ENCODE measurements at places on chromosomes 12 and 14.

DNA sequence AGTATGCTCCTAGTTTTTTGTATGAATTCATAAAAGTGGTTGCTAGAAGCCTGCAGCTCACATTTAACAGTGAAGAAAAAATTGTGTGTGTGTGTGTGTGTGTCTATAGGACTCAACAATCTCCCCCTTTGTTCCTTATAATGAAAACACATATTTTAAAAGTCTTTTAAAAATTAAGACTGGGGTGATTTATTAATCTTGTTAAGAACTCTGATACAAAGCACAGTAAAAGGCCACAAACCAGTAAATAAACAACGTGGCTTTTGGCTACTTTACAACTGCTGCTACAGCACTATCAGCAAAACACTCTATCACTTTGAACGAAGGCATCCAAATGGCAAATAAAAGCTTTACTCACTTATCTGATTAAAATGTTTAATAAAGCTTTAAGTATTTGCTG, 594 bp upstream of the VCPKMT start:
- DNase-seq: no peak

DNA sequence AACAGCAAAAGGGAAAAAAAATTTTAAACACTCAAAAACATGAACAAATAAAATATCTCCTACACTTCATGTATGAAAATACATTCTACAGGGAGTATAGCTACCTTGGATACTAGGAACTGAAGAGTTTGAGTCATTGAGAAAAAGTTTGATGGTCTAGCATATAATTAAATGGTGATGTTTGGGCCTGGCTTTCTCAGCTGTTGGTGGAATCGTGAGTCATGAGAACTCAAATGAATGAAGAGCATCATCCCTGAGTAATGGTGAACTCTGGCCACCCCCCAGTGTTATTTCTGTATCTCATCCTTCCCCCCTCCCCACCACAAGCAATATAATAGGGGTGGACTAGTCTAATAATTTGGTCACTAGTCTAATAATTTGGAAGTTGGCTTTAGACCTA, 6.7 kb upstream of the SLC6A15 start:
- DNase-seq: no peak

DNA sequence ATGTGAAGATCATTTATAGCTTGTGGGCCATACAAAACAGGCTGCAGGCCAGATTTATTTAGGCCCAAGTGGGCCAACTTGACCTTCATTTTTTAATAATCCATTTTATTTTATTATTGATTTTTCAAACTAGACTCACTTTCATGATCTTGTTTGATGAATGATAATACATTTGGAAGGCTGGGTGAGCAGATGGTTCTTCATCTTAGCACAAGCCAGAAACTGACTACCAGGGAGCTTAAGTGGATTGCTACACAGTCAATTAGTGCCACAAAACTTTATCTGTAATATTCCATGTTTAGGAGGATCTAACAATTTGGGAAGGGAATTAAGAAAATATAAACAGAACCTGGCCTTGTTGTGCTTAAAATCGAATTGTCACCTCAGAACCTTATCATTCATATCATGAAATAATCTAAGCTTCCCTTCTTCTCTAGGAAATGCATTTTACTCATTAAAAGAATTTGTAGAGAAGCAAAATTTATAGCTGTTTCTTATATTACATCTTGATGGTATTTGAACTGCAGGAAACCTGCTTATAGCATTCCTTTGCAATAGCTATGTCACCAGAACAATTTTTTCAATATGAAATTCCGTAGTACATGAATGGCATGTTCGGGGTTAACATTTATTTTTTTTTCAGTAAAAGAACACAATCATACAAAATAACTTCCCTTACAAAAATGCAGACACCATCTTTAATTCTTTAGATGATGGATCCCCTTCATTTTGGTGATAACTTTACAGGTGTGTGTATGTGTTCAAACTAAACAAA, 62.0 kb upstream of the CSRP2 start:
- DNase-seq: no peak

DNA sequence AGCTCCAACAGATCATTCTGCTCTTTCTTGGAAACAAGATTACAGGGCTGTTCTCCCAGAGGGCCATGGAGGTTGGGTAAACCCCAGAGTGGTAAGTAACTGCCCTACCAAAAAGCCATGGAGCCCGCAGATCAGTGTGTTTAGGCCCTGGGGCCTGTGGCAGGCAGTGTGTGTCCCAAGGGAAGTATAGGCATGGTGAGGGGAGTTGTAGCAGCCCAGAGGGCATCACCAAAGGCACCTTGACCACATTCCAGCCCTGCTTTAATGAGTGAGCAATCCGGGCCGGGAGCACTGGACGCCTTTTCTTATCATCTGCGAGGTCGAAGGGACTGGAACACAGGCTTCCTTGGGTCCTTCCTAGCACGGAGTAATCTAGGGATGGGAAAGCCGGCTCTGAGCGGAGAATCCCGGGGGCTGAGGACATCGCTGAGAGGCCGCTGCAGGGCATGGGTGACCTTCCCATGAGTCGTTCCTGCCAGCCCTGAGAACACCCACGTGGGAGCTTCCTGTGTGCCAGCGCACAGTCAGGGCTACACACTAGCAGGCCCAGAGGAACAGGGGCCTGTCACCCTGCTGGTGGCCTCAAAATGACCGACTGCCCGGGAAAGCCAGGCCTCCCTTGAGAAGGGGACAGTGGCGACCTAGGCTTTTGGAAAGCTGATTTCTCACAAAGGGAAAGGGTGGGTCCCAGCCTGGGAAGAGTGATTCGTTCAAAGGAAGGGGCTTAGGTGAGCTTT, 91.3 kb downstream of the NINJ2 start:
- DNase-seq: no peak

DNA sequence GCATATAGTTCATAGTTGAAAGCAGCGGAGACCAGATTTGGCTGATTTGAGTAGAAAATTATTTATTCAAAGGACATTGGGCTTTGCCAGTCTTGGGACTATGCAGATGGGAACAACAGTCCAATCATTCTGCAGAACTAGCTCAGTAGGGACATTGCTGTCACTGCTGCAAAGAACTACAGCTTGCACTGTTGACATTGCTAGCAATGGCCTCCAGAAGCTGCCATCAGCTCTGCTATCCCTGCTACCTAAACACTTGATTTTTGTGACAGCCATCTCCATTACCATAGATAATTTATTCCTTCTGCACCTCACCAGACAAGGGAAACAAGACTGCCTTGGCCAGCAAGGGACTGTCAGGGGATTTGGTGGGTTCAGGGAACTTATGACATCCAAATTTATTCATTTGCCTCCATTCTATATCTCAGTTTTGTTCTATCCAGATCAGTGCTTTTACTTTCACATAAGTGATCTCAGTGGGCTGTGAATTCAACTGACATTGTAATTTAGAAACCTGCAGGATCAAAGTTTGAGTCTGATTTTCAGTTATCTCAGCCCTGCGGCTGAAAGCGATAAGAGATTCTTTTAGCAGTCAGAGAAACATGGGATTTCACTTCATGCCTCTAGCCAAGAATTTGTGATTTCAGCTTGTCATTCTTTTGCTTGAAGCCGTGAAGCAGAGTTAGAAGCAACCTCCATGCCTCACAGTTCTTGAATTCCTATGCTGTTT, 136.7 kb upstream of the FBXO33 start:
- DNase-seq: no peak

DNA sequence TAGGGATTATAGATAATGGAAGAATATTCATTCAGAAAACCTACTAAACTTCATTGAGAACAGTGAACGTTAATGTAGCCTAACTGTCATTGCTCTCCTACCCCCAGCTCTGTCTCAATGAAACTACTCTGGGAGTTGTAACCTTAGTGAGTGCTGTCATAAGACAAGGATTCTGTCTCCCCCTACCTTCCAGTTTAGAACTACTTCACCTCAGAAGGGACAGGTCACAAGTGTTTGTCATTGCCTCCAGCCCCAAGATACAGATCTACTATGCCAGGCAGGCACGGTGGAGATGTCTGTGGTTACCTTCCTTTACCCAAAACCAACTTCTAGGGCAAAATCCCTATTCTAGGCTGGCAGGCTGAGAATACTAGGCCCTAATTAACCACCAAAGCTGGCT, 833.1 kb upstream of the SEL1L start:
- DNase-seq: no peak

DNA sequence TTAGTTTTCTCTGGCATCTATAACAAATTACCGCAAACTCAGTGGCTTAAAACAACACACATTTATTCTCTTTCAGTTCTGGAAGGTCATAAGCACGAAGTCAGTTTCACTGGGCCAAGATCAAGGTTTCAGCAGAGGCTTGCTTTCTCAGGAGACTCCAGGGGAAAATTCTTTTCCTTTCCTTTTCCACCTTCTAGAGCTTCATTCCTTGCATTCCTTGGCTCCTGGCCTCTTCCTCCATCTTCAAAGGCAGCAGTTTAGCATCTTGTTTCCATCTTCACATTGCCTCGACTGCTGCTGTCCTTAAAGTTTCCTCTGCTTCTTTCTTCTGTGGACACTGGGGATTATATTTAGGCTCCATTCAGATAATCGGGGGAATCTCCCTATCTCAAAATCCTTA, 106.1 kb downstream of the PDE3A start:
- no peak for DNase-seq
